ENCODE measurements at places on chromosomes 11 and 22. TPM values are rescaled to one million over a fixed set of nuclear protein-coding genes. Genes with fewer than 3 reads are reported as not detected.

CRYBB2 gene
- polyA plus RNA-seq: 0.12 TPM

PVALB gene
- 0.31 TPM for polyA plus RNA-seq

TUBA8 gene
- polyA plus RNA-seq: 1.9 TPM

FGF4 gene
- 0.03 TPM for polyA plus RNA-seq

CTR9 gene
- polyA plus RNA-seq: 40.0 TPM

OR8G1 gene
- polyA plus RNA-seq: not detected

OR52I2 gene
- polyA plus RNA-seq: 0.03 TPM

UPK3A gene
- polyA plus RNA-seq: 113 TPM

FANCF gene
- polyA plus RNA-seq: 16.5 TPM

IGLL5 gene
- 0.16 TPM for polyA plus RNA-seq

TRPM5 gene
- 0.87 TPM for polyA plus RNA-seq

MYBPC3 gene
- 0.01 TPM for polyA plus RNA-seq

CARNS1 gene
- 4.7 TPM for polyA plus RNA-seq

RFPL2 gene
- 0.21 TPM for polyA plus RNA-seq

CBLIF gene
- 0.52 TPM for polyA plus RNA-seq

CASP1 gene
- 135 TPM for polyA plus RNA-seq

NCAM1 gene
- polyA plus RNA-seq: 63.0 TPM

YAP1 gene
- 74.3 TPM for polyA plus RNA-seq

CST6 gene
- polyA plus RNA-seq: 1.7 TPM

EMID1 gene
- polyA plus RNA-seq: 152 TPM

CLMP gene
- 17.5 TPM for polyA plus RNA-seq

NECTIN1 gene
- 35.4 TPM for polyA plus RNA-seq

C11orf87 gene
- 0.27 TPM for polyA plus RNA-seq

TRPT1 gene
- 38.3 TPM for polyA plus RNA-seq

TRIM51 gene
- polyA plus RNA-seq: not detected

CHRM1 gene
- polyA plus RNA-seq: 1.3 TPM

OR5B21 gene
- polyA plus RNA-seq: 0.07 TPM

FAM180B gene
- 0.19 TPM for polyA plus RNA-seq

OR51B5 gene
- 0.30 TPM for polyA plus RNA-seq

ANO9 gene
- 169 TPM for polyA plus RNA-seq

SLC16A8 gene
- 2.3 TPM for polyA plus RNA-seq

GALNT18 gene
- 3.7 TPM for polyA plus RNA-seq

DMC1 gene
- polyA plus RNA-seq: 1.9 TPM

UBQLN3 gene
- not detected for polyA plus RNA-seq

TPBGL gene
- 0.39 TPM for polyA plus RNA-seq

PATE2 gene
- 0.07 TPM for polyA plus RNA-seq

CXCR5 gene
- polyA plus RNA-seq: 0.07 TPM

PGR gene
- under 0.01 TPM for polyA plus RNA-seq

BIK gene
- polyA plus RNA-seq: 2.1 TPM

GSTT2B gene
- 4.6 TPM for polyA plus RNA-seq

GLB1L2 gene
- polyA plus RNA-seq: 6.7 TPM

HEPHL1 gene
- 0.54 TPM for polyA plus RNA-seq

FAM111B gene
- polyA plus RNA-seq: 9.9 TPM

NTM gene
- 17.2 TPM for polyA plus RNA-seq
